Femur (tissue), 1 donor: ENCODE measurements at places on chromosomes 2 and 18.
A peak's percentile ranks its signal among the peaks of the same experiment; 100 is the strongest.

- no peak for DNase-seq
These were observed 5.5 kb downstream of the NHEJ1 start for GRCh38 chr2:219155054-219155644.

DNA sequence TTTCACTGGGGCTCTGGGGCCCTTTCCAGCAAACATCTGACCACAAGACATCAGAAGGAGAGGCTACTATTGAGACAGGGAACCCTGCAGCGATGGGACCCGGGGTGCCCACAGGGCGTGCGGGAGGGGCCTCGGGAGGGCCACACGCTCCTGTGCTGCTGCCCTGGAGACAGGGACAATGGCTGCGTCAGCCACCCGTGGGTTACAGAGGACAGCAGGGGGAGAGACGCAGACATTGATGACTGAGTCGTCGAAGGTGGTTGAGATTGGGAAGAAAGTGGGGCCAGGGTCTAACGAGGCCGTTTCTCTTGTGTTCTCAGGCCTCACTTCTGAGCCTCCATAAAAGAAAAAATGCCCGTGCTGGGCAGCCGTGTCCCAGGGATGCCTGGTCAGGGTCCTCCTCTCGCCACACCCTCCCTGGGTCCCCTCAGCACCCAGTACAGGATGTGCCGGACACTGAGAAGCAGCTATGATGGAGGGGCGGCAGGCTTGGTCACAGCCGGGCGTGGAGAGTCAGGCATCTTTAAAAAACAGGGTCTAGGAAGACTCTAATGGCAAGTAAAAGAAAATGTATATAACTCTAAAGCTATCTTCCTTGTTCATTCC lies 73.9 kb downstream of the NDUFA10 start:
- no peak for DNase-seq

DNA sequence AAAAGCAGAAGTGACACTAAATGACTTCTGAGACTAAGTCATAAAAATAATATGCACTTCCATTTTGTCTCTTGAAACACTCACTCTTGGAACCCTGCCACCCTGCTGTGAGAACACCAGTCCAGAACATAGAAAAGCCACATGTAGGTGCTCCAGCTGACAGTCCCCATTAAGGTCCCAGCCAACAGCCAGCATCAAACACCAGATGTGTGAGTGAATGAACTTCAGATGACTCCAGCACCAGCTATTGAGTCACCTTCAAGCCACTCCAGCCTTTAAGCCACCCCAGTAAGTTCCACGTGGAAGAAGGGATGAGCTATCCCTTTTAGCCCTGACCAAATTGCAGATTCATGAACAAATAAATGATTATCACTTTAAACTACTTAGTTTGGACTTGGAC lies 31.5 kb upstream of the LGALSL start:
- no peak for DNase-seq

DNA sequence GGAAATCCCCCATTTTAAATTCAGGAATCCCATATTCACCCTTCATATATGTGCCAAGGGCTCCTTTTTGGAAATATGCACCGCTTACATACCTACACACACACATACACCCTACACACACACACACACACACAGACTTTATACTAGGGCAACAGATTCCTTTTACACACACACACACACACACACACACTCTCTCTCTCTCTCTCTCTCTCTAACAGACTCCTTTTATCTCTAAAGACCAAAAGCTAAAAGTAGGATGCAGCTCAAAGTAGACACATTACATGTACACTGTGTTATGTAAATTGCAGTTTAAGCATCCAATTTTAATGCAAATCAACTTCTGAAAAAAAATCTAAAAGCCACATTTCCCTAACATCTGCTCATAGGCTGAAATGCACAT lies 130.9 kb upstream of the CAPN13 start:
- DNase-seq: no peak

DNA sequence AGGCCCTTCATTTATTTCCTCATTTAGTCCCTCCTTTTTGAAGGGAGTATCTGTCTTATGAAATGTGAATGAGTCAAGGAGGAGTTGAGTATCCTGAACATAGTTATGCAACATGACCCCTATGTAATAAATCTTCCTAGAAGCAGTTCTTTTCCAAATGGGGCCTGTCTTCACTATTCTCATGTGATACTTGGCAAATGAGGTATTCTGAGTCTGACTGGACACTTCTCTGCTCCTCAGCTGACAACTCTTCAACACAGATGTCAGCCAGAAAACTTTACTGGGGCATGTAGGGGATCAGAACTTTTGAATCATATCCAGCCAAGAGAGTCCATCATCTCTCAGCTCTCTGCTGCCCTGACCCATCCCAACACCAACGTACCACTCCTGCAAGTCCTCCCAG lies 291.6 kb downstream of the ZNF385B start:
- DNase-seq: no peak

DNA sequence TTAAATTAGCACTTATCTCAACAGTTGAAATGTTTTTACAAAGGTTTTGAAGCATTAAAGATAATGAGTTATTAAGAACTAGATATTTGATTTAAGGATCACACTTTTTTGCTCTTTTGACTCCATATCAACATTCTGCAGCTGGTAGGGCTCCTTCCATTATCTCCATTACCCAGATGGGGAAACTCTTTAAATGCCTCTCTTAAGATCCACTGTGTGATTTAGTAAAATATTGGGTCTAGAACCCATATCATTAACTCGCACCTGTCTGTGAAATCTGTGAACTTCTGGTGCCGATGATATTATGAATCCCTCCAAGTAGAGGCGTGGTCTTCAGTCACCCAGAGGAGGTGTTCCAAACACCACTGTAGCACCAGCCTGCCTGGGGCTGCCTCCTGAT lies 466.2 kb downstream of the TSN start:
- no peak for DNase-seq

- no peak for DNase-seq
These were observed 383.2 kb upstream of the SLC14A2 start for GRCh38 chr18:45232061-45232460.

- no peak for DNase-seq
These were observed 64.3 kb upstream of the TTN start for GRCh38 chr2:178871536-178871935.

DNA sequence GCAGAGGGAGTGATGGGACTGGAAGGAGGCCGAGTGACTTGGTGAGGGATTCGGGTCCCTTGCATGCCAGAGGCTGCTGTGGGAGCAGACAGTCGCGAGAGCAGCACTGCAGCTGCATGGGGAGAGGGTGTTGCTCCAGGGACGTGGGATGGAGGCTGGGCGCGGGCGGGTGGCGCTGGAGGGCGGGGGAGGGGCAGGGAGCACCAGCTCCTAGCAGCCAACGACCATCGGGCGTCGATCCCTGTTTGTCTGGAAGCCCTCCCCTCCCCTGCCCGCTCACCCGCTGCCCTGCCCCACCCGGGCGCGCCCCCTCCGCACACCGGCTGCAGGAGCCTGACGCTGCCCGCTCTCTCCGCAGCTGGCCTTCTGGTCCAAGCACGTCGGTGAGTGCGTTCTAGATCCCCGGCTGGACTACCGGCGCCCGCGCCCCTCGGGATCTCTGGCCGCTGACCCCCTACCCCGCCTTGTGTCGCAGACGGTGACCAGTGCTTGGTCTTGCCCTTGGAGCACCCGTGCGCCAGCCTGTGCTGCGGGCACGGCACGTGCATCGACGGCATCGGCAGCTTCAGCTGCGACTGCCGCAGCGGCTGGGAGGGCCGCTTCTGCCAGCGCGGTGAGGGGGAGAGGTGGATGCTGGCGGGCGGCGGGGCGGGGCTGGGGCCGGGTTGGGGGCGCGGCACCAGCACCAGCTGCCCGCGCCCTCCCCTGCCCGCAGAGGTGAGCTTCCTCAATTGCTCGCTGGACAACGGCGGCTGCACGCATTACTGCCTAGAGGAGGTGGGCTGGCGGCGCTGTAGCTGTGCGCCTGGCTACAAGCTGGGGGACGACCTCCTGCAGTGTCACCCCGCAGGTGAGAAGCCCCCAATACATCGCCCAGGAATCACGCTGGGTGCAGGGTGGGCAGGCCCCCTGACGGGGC lies 4.6 kb downstream of the PROC start:
- DNase-seq: no peak

- no peak for DNase-seq
These were observed 80.6 kb upstream of the DOCK10 start for GRCh38 chr2:225122583-225123486.

GRCh38 chr2:27118525-27119329 lies at the start of gene CGREF1:
Gene CGREF1, minus strand, starts transcription at chr2:27119128. Its CDS starts 14,762 bp downstream, at chr2:27104366.
- no peak for DNase-seq

DNA sequence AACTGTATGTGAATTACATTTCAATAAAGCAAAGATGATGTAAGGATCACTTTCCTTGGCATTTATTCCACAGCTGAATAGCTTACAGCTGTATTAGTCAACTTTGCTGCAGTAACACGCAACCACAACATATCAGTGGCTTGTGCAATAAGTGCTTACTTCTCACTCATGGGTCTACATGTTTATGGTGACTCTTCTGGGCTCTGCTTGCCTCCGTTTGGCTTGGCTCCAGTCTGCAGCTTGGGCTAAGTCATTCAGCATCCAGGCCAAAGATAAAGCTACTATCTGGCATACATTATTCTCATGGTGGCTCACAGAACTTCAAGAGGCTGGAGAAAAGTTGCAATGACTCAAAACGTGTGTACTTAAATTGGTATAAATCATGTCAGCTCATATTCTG lies 355.0 kb downstream of the RNF144A start:
- no peak for DNase-seq

DNA sequence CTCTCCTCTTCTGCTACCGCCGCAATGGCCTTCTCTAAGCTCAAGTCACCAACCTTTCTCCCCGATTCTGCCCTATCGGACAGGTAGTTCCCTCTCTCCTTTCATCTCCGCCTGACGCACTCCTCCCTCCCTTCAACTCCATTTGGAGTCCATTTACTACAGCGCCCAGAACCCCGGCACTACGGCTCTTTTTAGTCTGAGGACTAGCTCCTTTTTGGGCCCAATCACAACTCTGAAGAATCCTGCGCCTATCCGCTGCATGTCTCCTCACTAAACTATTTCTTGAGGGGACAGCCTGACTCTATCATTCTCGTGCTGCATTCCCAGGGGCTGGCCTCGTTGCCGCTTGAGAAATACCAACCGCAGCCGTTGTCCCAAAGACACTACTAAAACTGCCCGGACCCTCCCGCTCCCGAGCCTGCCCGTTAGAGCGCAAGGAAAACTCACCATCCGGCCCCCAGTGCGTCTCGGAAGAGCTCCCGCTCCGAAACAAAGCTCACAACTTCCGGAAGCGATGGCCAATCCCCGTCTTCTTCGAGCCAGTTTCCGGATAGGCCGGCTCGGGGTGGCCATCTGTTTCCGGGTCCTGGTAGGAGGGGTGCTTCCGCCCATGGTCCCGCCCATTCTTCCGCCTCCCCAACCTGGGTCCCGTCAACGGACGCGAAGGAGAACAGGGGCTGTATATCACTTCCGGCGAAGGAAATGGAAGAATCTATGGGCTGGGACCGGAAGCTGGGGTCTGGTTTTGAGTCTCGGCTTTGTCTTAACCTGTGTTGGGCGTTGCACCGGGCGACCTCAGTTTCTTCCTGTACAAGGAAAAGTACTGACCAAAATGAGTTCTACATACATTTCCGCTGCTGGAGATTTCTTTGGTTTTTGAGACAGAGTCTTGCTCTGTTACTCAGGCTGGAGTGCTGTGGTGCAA lies at the start of gene TPRKB:
TPRKB (minus strand) TSS at position 491 of the 925 bp plus-strand sequence. CDS start 2,776 bp downstream, outside the sequence.
- DNase-seq: peak; percentile 98

- DNase-seq: peak; percentile 24
These were observed 46.6 kb downstream of the ZNF516 start for GRCh38 chr18:76448256-76449110.
